Trophoblast cell (in vitro differentiated cells and primary cell): ENCODE measurements at places on chromosomes 5 and 9.

DNA sequence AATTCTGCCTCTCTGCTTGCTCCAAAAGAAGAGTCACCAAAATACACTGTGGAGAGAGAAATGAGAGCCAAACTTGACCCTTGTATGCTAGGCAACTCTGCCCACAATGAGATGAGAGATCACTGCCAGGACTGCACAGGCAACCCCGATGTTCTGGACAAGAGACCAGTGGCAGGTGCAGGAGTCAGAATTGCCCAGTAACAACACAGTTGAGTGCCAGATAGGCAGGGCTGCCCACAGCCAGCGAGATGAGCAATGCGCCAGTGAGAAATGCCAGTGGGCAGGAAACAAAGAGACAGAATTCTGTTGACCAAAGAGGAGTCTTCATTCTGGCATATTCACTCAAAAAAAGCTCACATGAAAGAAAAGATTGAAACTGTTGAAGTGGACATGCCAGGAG, 570.7 kb downstream of the CAAP1 start:
- DNase-seq: no peak

- no peak for DNase-seq
These were observed 439.1 kb downstream of the DMAC1 start for GRCh38 chr9:7360513-7360912.

DNA sequence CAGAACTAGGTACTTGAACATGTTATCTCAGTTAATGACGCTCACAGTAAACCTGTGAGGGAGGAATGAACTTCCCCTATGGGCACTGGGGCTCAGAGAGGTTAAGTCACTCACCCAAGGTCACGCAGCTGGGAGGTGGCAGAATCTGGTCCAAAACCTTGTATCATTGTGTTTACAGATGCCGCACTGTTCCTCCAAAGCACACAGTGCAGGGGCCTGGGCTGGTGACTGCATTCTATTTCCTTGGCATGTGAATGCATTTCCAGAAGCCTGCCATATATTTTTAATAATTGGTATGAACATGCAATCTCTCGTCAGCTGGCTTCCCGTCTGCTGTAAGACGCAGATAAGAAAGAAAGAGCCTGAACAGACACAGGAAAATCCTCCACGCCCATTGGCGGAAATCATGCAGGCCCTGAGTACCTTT, 77.0 kb upstream of the TBC1D2 start:
- DNase-seq: no peak

DNA sequence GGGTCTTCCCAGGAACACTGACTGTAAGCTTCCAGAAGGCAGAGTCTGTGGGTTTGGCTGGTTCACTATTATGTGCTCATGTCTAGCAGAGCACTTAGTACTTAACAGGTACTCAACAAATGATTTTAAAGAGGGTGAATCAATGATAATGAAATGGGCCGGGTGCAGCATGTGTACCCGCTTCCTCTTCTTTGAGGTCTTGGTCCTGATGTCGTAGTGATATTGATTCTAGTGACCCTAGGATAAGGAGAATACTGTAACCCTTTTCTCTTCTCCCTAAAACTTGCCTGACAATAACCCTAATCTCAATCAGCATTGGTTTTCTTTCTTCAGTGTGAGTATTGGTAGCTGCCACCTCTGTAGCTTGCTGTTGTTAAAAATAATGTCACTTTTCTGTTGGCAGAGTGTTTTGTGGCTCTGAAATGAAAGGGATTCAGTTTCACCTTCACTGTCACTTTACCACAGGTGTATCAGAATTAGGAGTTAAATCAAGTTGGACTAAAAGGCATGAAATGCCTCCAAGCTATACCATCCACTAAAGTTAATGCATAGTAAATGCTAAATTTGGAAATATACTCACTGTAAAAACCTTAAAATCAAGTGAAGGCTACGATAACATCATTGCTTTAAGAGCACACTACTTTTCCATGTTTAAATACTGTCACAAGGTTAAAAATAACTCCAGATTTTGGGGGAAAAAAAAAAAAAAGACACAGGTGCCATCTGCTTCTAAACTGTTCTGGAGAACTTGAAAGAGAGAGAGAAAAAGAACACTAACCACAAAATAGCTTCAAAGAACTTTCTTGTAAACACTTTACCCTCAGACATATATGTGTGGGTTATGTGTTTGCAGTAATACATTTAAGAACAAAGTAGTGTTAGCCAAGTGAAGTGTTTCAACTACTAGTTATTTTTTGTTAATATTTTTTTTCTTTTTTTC, 6.0 kb downstream of the CAMK4 start:
- no peak for DNase-seq
